Thoracic aorta (tissue), 2 donors: ENCODE measurements at places on chromosomes 16 and 17.

DNA sequence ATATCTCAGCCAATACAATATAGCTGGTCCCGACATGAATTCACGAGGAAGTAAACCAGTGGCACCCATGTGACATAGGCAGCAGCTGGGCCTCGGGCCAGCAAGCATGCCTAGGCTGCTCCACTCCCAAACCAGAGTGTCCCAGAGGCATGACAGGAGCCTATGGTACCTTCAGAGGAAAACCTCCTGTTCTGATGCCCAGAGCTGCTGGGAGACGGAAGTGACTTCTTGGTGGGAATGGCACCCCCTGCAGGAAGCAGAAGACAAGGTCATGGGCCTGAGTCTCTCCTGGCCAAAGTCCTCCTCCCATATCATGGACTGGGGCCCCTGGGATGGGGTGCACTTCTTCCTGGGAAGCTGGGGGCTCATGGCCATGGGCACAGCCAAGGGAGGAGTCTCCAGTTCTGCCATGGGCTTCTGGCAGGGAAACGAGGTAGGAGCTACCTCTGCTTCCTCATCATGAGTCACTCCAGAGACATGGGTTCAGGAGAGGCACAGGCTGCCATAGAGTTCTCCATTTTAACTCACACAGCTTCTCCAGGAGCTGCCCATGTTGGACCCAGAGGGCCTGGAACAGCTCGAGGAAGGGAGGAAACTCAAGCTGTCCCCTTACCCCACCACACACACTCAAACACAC is 13.4 kb downstream of the FBF1 start:
- no peak for DNase-seq

DNA sequence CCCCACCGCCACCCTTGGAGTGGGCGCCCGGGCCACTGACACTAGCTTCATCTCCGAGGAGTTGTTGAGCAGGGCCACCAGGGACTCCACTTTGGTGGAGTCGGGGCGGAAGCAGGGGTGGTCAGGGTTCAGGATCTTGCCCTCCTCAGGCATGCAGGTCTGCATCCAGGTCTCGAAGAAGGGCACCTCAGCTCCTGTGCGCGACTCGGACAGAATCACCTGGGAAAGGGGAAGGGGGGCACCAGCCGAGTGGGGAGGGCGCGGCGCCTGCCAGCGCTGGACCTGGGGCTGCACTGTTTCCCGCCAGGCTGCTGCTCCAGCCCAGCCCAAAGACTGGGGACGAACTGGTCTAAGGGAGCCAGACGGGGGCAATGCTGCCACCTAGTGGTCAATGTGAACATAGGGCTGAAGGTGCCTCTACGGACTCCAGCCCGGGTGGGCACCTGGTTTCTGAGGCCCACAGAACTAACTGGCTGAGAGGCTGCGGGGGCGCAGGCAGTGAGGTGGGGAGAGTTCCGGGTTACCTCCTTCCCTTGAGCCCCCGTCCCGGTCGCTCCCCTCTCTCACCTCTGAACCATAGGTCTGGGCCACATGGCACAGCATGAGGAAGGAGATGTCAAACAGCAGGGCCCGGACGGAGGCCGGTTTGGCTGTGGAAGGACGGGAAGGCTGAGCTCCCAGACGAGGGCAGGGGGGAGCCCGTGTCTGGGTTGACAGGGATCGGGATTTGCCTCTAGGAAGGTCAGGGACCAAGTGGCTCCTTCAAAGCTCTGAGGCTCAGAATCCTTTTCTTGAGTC is 11.8 kb downstream of the CSF3 start:
- peak; percentile 45 for DNase-seq

GRCh38 chr17:71793518-71793917 is 327.3 kb upstream of the SOX9 start:
- DNase-seq = no peak

GRCh38 chr17:36463916-36464764 is 22.3 kb upstream of the ZNHIT3 start:
- no peak for DNase-seq

- no peak for DNase-seq
These were observed 32.1 kb downstream of the CCDC40 start for GRCh38 chr17:80068301-80069222.

DNA sequence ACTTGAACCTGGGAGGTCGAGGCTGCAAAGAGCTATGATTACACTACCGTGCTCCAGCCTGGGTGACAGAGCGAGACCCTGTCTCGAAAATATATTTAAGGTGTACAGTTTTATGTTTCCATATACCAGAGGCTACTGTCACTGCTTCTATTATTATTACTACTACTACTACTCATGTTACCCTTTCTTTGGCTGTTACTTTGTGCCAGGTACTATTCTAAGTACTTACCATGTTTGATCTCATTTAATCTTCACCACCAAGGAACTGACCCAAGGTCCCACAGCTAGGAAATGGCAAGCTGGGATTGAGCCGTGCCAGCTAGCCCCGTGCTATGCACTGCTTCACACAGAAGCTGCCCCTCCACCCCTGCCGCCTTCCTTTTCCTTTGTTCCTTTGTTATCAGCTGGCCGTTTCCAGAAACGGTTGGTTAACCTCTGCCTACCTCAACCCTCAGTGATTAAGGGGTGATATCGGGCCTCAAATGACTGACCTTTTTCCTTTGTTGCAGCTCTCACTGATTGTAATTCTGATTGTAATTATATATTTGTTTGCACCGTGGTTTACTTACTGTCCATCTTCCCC is 78.4 kb downstream of the ABCC1 start:
- no peak for DNase-seq

- peak; percentile 74 for DNase-seq
These were observed 126.0 kb upstream of the CIBAR2 start for GRCh38 chr16:85238233-85238647.

- DNase-seq = no peak
These were observed 17.1 kb downstream of the SPG7 start for GRCh38 chr16:89525146-89525913.

GRCh38 chr17:70078549-70078948 is 3.5 kb downstream of the KCNJ16 start:
- no peak for DNase-seq

GRCh38 chr17:63193827-63194226 is 227.8 kb downstream of the TANC2 start:
- DNase-seq = no peak

DNA sequence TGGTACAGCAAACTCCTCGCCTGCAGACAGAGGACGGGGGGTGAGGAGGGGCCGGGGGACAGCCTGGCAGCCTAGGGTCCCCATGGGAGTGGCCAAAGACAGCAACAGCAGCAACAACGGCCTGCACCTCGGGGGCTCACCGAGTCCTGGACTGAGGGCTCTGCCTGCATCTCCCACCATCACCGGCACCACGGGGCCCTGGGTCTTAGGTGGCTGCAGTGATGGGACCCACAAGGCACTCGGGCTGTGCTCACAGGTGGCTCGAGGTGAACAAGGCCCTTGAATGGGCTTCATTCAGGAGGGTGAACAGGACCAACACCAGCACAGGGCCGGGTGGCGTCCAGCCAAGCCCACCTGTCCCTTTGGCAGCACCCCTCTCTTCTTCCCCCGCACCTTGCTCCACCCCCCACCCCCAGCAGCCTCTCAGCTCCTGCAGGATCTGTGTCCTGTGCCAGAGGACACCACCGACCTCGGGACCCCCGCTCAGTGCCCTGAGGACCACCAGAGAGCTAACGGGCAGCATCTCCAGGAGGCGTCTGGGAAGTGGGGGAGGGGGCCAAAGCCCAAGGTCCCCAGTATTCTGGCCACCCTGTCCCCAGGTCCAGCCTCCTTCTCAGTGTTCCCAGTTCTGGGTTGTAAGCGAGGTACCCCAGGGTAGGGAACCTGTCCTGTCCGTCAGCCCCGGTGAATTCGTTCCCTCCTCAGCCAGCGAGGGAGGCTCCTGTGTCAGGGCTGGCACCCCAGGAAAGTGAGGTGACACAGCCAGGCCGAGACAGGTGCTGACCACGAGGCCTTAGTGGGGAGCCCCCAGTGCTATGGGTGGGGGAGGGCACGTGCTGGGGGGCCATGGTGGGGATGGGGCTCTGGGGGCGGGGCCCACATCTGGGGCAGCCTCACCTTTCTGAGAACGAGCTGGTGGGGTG is 94.3 kb downstream of the TBC1D16 start:
- DNase-seq = no peak

- no peak for DNase-seq
These were observed 49.0 kb downstream of the SNX20 start for GRCh38 chr16:50631985-50632576.

DNA sequence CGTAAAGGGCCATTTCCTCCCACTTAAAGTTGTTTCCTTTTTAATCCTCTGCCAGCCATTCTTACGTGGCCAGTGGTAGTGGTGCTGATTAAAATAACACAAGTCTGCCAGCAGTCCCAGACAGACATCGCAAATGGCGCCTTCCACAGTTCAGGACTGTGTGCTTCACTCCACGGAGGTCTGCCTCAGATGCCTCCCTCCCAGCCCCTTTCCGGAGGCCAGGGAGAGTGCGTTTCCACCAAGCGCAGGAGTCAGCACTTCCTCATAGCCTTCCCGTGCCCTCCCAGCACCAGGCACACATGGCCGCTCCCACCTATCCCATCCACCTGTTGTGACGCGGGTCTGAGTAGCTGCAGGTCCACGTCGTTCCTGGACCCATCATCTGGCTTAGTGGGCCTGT is 205.6 kb downstream of the RPTOR start:
- DNase-seq = no peak

GRCh38 chr16:30367349-30368009 is 2.8 kb downstream of the TBC1D10B start:
- DNase-seq = no peak

GRCh38 chr17:7837408-7838088 is 3.5 kb downstream of the KDM6B start:
- no peak for DNase-seq

- no peak for DNase-seq
These were observed 16.0 kb downstream of the CSNK1D start for GRCh38 chr17:82257473-82257872.

- DNase-seq = no peak
These were observed 16.3 kb downstream of the IRF8 start for GRCh38 chr16:85915125-85915845.

DNA sequence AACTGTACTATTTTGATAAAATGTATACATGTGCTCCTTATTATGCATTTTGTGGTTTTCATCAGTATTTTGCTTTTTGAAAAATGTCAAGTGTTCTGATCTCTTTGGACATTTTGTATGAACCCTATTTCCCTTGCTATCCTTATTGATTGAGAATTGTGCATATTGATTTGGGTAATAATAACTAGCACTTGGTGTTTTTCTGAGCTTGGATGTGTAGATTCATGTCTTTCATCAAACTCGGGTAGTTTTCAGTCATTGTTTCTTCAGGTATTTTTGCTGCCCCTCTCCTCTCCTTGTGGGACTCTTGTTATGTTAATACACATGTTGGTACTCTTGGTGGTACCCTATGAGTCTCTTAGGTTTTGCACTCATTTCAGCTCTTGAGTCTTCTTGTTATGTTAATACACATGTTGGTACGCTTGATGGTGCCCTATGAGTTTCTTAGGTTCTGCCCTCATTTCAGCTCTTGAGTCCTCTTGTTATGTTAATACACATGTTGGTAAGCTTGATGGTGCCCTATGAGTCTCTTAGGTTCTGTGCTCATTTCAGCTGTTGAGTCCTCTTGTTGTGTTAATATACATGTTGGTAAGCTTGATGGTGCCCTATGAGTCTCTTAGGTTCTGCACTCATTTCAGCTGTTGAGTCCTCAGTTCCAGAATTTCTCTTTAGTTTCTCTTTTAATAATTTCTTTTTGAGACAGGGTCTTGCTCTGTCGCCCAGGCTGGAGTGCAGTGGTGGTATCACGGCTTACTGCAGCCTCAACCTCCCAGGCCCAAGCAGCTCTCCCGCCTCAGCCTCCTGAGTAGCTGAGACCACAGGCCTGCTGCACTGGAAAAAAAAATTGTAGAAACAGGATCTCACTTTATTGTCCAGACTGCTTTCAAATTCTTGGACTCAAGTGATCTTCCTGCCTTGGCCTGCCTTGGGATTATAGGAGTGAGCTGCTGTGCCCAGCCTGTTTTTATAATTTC is 19.3 kb downstream of the ZNF750 start:
- no peak for DNase-seq

GRCh38 chr16:86566966-86567700 is 504 bp downstream of the FOXC2 start:
- DNase-seq = no peak

GRCh38 chr17:32266051-32266388 is 388 bp downstream of the RHBDL3 start:
- no peak for DNase-seq

DNA sequence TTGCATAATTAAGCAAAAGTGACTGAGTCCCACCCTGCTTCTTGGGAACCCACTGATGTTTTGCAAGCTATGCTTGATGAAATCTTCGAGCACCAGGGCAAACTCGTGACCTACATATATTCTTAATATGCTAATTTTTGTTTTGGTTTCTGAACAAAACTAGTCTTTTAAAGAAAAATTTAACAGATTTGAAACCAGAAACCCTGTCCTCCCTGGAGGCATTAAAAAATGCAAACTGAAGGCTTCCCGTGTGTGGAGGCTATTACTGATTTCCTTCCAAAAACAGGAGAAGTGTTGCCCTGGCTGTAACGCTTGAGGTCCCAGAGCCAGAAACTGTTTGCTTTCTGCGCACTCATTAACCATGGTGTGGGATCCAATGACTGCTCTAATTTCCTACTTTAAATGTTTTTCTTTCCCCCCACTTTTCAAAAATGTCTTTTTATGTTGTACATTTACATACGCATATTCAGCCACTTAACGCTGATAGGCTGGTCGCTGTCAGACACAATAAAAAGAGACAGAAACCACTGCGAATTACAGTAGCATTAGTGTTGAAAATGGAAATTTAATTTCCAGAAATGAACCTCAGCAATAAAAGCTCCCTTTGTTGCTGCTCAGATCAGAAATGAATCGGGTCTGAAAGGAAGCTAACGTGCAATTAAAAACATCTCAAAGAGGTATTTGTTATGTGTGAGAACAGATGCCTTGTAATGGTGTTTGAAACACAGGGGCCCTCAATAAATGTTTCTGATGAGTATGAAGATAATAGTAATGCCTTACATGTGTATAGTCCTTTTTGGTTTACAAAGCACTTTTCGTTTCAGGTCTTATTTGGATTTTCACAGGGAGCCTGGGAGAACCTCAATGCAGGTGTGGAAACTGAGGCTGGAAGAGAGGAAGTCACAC is 39.9 kb upstream of the IRX6 start:
- DNase-seq = no peak

DNA sequence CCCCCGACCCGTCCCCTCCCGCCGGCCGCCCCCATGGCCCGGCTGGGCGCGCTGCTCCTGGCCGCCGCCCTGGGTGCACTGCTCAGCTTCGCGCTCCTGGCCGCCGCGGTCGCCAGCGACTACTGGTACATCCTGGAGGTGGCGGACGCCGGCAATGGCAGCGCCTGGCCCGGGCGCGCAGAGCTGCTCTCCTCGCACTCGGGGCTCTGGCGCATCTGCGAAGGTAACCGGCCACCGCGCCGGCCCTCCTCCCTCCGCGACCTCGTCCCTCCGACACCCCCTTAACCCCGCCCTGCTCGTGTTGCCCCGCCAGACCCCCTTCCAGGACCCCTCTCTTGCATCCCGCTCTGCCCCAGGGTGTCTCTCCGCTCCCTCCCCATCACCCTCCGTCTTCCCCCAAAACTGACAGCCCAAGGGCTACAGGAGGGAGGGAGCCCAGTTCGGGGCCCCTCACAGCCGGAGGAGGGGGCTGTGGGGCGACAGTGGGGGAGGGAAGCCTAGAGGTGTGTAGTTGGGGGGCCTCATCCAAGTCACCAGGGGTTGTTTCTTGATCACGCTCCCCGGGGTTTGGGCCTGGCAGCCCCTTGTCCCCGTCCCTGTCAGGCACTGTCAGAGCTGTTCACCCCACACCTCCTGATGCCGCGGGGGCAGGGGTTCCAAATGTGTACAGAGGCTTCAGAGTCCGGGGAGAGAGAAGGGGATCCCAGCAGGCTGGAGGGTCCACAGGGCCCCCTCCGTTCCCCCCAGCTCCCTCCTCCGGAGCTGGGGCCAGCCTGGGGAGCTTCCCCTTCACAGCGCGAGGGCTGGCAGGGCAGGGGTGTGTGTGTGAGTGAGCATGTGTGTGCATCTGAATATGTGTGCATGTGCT is 794 bp downstream of the TMEM235 start:
- no peak for DNase-seq
